Globus pallidus (tissue), 1 donor: ENCODE measurements at places on chromosomes 6 and 20.

GRCh38 chr6:81818901-81819361, 66.5 kb upstream of the TENT5A start:
- DNase-seq: no peak

DNA sequence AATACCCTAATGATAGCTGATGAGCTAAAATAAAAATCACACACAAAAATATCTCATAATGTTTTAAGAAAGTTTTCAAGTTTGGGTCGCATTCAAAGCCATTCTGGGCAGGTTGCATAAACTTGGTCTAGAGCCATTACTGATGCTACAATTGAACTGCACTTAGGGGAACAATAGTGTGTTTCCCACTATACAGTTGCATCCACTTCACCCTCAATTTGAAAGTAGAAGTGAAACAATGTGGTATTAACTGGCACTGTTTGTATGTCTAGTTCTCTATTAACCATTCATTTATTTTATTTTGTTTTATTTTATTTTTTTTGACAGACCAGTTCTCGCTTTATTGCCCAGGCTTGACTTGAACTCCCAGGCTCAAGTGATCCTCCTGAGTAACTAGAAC, 23.0 kb upstream of the STK38 start:
- no peak for DNase-seq

DNA sequence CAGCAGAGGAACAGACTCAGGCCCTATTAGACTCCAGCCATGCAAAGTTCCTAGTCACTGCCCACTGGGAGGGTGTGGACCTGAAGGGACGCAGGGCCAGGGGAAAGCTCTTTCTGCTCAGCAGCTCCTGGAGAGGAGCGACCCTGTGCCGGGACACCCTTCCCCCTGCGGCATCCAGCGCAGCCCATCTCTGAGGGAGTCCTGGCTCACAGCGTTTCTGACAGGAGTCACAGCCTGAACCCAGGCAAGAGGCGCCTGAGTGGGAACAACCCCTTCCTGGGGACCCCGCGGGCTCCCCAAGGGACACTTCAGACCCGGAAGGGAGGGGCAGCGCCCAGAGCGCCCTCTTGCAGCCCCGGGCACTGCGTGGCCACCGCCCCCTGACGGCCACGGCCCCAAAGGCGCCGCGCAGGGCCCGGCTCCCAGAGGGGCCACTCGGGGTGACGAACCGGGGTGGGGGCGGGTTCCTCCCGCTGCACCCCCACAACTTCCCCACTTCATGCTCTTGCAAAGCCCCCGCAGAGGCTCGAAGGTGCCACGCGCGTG, 862 bp downstream of the UCKL1 start:
- DNase-seq: peak; percentile 66

DNA sequence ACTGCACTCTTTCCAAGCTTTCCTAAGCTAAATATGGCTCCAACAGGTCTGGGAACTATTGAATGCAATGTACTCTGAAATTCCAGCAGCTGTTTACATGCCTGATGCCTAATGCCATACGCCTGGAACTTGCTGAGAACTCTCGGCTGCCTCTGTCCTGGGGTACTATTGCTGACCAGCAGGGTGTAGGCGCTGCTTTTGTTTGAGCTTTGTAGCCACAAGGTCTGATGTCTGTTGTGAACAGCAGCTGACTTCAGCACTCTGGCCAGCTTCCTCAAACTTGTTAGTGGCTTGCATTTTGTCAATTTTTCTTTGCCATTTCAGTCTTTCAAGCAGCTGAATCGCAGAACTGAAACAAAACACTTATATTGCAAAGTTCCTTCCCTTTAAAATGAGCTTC, 26.7 kb downstream of the SAYSD1 start:
- peak; percentile 31 for DNase-seq

- DNase-seq: no peak
These were observed 10.6 kb downstream of the TMEM242 start for GRCh38 chr6:157312757-157313156.

DNA sequence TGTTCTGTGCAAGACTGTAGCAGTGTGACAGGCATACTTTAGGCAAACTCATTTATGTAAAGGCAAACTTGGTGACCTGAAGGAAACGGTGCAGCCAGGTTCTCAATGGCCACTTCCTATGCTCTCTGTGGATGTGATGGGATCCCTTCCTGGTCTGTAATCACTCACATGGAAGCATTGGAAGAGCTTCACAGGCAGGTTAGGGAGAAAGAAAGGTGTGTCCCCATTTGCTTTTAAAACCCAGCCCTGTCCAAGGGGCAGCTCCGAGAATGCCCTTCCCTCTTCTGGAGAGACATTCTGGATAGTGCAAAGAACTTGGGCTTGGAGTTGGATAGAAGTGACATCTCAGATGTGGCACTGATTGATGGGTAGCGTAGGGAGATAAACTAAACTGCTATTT, 28.1 kb downstream of the CEP43 start:
- no peak for DNase-seq

GRCh38 chr6:113187661-113188060, 669.5 kb upstream of the MARCKS start:
- DNase-seq: no peak

DNA sequence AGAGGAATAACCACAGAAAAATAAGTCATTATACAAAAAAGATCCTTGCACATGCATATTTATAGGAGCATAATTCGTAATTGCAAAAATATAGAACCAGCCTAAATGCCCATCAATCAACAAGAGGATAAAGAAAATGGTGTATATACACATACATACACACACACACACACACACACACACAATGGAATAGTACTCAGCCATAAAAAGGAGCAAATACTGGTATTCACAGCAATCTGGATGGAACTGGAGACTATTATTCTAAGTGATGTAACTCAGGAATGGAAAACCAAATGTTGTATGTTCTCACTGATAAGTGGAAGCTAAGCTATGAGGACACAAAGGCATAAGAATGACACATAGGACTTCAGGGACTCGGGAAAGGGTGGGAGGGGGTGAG, 1.9 kb upstream of the KIAA1586 start:
- no peak for DNase-seq

GRCh38 chr6:26196846-26197635, 109.8 kb downstream of the HFE start:
- peak; percentile 85 for DNase-seq

DNA sequence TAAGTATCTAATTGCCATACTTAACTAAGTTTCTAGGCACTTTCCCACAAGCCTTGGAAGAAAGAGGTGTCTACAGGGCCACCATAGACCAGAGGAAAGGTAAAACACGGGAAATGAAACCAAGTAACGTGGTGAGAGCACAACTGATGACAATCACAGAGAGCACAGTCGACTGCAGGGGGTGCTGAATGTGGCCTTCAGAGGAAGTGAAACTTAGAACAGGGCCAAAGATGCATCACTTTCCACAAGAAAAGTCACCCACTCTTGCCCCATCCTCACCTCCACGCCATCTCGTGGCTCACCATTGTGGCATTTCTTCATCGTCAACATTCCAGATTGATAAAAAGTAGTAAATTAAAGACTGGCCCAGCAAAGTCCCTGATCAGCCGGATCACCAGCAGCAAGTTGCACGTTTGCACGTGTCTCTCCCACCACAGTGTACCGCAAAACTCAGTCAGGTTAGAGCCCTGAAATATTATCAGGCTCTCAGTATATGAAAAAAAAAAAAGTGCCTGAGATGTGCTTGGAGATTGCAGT, 31.4 kb downstream of the HIVEP2 start:
- DNase-seq: no peak
